ENCODE measurements at places on chromosomes 16 and 17. TPM values are rescaled to one million over a fixed set of nuclear protein-coding genes. Genes with fewer than 3 reads are reported as not detected.

The MYH3 gene
- 3.5 TPM for total RNA-seq

The CHRNE gene
- 0.38 TPM for total RNA-seq

The HNF1B gene
- 0.86 TPM for total RNA-seq

The FZD2 gene
- 0.15 TPM for total RNA-seq

The CDH16 gene
- not detected for total RNA-seq

The KRTAP9-8 gene
- total RNA-seq: not detected

The ASGR1 gene
- 0.65 TPM for total RNA-seq

The TRAPPC1 gene
- 144 TPM for total RNA-seq

The RNF222 gene
- total RNA-seq: not detected

The KRT12 gene
- total RNA-seq: not detected

The PRSS36 gene
- total RNA-seq: 0.31 TPM

The GAS2L2 gene
- 0.10 TPM for total RNA-seq

The PRR35 gene
- not detected for total RNA-seq

The MEFV gene
- total RNA-seq: not detected

The WSCD1 gene
- 0.06 TPM for total RNA-seq

The IL34 gene
- total RNA-seq: not detected

The ZACN gene
- total RNA-seq: 3.0 TPM

The CTDNEP1 gene
- 207 TPM for total RNA-seq

The GCGR gene
- total RNA-seq: not detected

The TMED6 gene
- 1.4 TPM for total RNA-seq

The CDK5R1 gene
- 10.1 TPM for total RNA-seq

The CCDC154 gene
- 1.2 TPM for total RNA-seq

The TEKT5 gene
- total RNA-seq: not detected

The SLC35G6 gene
- total RNA-seq: not detected

The KRT32 gene
- not detected for total RNA-seq

The SMIM36 gene
- total RNA-seq: not detected

The COL1A1 gene
- 1.0 TPM for total RNA-seq

The KIF2B gene
- total RNA-seq: not detected

The HBA2 gene
- not detected for total RNA-seq

The CACNG4 gene
- total RNA-seq: not detected

The SPN gene
- 145 TPM for total RNA-seq

The SRSF2 gene
- total RNA-seq: 586 TPM

The IGFALS gene
- not detected for total RNA-seq

The WFDC1 gene
- not detected for total RNA-seq

The CDC27 gene
- total RNA-seq: 124 TPM

The CCL23 gene
- total RNA-seq: 0.42 TPM

The KCNJ18 gene
- not detected for total RNA-seq

The RNF112 gene
- 0.27 TPM for total RNA-seq

The ZNF287 gene
- 8.8 TPM for total RNA-seq

The RAMP2 gene
- total RNA-seq: not detected

The PAQR4 gene
- total RNA-seq: 43.0 TPM

The OTOP2 gene
- not detected for total RNA-seq

The TSR1 gene
- total RNA-seq: 109 TPM

The KRT20 gene
- not detected for total RNA-seq

The DUS2 gene
- total RNA-seq: 37.1 TPM

The AP2B1 gene
- total RNA-seq: 162 TPM

The INPP5K gene
- 23.7 TPM for total RNA-seq

The MT4 gene
- not detected for total RNA-seq

The CCDC78 gene
- 8.6 TPM for total RNA-seq

The SOX8 gene
- 0.63 TPM for total RNA-seq

The RHBDL3 gene
- 0.38 TPM for total RNA-seq

The SPNS2 gene
- 0.61 TPM for total RNA-seq

The TBC1D3 gene
- not detected for total RNA-seq
